Panc1 (cell line): ENCODE measurements at places on chromosomes 2 and 18.
A peak's percentile ranks its signal among the peaks of the same experiment; 100 is the strongest.

- DNase-seq = no peak
Measured at GRCh38 chr18:36464126-36464651, 166.7 kb downstream of the FHOD3 start.

DNA sequence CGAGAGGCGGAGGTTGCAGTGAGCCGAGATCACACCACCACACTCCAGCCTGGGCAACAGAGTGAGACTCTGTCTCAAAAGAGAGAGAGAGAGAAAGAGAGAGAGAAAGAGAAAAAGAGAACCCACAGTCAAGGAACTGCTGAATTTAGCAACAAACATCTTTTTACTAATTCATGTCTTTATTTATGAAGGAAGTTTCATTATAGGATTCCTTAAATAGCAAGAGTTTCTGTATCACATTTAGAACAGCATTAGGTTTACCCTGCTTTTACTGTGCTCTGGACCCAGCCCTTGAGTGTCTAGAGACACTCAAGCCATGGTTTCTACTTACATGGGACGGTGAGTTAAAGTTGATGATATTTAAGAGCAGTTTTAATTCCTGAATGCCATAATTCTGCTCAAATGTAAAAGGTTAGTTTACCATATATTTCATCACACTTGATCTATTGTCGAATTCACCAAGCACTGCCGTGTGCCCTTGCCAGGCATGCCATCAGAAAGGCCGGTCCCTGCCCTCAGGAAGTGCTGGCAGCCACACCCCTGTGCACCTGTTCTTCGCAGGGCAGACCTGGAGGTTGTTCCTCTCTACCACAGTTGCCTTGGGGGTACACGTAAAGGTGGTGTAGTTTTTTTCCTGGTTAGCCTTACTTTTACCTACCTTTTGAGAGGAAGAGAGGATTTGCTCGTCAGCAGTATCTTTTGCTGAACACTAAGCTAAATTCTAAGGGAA, 153.3 kb downstream of the LDLRAD4 start:
- DNase-seq = no peak

- no peak for DNase-seq
Measured at GRCh38 chr2:235627682-235628081, 133.8 kb downstream of the AGAP1 start.

DNA sequence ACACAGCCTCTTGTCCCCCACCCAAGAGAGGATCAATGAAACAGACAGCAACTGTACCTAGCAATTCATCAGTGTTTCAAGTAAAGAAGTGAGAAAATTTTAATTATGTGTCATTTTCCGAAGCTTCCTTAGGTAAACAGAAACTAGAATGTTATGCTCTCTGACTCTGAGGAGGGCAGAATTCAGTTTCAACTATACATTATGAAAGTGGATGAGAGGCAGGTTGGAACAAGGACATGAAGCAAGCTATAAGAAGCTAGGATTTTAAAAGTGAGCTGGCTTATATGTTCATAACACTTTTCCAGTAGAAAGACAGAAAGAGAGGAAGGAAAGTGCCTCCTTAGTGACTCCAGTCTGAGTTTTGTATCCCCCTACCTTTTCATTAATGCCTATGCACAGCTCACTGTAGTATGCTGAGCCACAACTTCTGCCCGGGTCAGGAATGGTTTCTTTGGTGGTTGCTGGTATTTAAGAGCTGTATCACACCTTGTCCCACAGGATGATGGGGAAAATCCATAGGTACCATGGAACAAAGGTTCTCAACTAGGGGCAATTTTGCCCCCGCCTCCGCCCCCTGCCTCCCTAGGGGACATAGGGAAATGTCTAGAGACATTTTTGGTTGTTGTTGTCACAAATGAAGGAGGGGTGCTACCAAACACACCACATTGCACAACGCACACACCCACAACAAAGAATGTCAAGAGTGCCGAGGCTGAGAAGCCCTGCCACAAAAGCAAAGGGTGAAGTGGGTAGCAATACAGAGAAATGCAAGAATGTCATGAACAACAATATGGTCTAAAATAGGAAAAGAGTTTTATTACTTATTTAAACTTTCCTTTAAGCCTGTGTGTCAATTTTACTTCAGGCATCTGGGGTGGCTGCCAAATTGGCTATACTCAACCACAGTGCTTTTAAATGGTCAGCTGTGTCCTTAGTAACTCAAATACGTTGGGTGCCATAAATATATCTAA, 161.0 kb upstream of the ZFP36L2 start:
- no peak for DNase-seq

- no peak for DNase-seq
Measured at GRCh38 chr2:118945881-118946280, 3.9 kb downstream of the MARCO start.

DNA sequence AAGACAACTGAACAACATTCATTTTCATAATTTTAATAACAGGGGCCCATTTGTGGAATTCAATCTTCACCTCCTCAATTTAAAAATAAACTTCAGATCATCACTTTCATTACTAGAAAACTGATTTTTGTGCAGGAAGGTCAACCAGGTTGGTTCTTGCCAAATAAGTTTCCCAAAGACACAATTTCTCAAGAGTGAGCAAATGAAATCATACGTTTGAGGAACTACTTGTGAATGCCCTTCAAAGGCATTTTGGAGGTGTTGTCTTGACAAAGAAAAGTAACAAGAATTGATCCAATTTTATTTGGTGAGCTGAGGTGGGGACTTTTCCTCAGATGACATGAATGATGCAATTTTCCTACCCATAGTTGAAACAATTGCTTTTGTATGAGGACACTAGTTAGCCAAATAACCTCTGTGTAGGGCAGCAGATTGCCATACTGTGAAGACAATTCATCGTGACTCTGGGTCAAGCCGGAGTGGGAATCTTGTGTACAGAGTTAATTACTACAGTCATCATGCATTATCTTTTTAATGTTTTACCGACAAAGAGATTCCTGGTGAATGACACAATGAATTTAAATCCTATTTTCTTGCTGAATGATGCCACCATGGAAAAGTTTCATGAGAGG, 121.8 kb downstream of the TGFA start:
- DNase-seq = no peak

GRCh38 chr2:73091696-73092095, 20.2 kb upstream of the SFXN5 start:
- no peak for DNase-seq

DNA sequence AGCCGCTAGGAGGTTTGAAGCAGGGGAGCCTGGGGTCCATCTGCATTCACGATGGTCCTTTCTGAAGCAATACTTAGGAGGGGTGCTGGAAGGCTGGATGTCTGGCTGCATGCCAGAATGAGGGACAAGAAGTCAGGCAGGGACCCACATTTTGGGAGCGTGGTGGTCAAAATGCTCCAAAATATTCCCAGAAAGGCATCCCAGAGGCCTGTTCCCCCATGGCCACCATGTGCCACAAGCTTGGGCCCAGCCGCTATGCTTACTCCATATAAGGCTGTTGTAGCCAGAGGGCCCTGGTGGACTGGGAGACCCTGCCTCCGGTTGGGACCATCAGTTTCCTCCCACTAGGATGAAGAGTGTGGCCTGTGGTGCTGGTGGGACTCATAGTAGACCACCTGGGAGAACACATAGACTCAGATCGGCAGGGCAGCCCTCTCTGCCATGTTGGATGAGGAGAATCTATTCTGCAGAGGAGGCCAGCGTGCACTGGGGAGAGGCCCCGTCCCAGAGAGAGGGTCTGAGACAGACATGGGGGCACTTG, 3.6 kb upstream of the PROM2 start:
- no peak for DNase-seq

DNA sequence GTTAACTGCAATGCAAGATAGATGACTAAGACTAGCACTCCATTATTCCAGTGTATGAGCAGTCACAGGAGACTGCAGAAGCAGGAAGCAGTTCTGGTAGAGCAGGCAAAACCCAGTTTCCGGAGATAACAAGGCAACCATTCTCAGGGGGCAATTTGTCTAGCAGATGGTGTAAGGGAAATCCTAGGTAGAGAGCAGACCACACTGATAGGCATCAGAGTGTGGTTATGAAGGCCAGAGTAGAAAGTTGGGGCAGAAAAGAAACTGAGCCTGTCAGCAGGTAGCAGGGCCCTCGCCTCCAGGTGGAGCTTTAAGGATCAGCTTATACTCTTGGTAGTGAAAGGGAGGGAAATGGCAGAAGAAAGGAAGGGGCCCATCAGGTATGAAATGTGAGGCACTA, 164.4 kb downstream of the PDE11A start:
- no peak for DNase-seq

GRCh38 chr2:38010995-38011394, 65.0 kb downstream of the CYP1B1 start:
- DNase-seq = no peak

DNA sequence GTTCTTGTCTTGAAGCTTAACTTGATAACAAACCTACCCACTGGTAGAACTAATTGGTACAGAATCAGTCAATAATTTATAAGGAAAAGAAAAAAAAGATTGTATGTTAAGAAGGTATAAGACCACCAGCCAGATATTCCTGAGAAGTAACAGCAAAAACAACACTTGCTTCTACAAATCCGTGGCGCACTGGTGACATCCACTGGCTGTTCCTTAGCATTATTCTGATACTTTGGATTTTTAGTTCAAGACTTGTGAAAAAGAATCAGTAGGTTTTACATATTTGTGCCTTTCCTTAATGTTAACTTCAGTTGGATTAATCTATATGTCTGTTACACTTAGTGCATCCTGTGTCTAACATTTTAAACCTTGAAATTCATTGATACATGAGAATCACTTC, 141.8 kb downstream of the GRB14 start:
- no peak for DNase-seq

DNA sequence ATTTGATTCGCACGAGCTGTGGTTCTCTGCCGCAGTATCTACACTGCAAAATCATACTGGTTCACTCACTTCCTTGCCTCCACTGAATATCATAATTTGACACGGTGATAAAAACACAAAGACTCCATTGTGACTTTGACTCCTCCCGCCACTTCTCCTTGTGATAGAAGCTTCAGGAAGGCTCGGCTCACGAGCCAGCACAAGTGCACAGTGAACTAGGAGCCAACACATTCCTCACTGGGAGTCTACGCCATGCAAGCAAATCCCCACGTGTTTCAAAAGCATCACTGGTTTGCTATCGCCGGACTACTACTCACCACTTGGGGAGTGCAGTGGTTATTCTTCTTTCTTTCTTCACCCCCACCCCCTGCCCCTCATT, 293.3 kb upstream of the PARD3B start:
- no peak for DNase-seq

DNA sequence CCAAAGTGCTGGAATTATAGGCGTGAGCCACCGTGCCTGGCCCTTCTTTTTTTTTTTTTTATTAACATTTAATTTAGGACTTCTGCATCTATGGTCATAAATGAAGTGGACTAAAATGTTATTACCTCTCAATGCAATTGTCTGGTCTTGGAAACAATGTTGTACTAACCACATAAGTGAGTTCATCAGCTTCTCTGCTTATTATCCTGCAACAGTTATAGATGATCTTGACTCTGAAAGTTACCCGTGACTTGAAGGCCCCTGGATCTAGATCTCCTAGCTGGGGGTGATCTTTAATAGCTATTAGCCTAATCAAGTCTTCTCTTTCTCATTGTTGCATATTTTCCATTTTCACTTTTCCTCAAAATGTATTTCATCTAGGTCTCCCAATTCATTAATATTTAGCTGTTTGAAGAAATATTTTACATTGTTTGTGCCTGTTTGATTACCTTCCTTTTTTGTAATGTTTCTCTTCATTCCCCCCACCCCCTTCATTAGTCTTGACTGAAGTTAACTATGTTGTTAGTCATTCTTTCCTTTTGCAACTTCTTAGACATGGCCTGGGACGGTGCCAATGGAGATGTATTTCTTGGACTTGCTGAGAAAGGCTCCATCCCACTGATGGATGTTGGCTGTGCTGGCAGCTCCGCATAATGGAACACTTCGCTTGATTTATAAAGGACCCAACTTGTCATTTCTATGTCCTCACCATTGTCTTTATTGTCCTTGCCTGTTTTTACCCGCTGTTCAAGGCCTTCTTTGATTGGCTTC, 141.6 kb upstream of the RIOK3 start:
- DNase-seq = no peak

DNA sequence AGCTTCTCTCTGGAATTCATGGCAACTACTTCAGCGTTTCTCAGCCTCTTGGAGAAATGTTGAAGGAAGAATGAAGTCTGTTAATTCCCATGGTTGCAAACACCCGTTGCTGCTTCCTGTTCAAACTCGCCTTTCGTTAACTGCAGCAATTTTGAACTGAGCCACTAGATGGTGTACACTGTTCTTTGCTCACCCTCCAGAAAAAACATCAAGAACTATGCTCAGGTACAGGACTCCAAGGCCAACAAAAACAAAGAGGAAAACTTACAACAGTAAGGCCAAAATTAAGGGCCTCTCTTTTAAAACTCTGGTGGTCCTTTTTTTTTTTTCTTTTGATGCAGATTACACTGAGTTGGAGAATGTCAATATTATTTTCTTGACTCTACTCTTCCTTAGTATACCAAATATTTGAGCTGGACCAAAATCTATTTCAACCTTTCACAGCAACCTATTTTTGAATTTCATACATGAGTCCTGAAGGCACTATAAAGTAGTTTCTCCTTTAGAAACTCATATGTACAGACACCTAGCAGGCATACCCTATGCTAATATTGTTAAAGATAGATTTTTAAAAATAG, 58.2 kb downstream of the KLHL14 start:
- DNase-seq = peak; percentile 76

- DNase-seq = no peak
Measured at GRCh38 chr2:24824966-24825882, 32.0 kb downstream of the CENPO start.

DNA sequence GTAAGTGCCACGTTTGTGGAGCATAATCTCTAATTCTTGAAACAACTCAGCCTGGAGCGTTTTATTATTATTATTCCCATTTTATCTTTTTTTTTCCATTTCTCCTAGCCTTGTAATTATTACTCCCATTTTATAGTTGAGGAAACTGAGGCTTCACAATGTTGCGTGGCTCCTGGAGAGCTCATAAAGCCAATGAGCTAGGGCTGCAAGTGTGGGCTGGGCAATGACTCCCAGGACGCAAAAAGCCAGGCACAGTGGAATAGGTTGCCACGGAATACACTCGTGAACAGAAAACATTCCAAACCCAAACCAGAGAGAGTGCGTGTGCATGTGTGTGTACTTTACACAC, 13.5 kb upstream of the KLF11 start:
- no peak for DNase-seq

- no peak for DNase-seq
Measured at GRCh38 chr2:84038866-84039265, 420.2 kb downstream of the SUCLG1 start.

GRCh38 chr2:135925571-135925970, 49.3 kb upstream of the MCM6 start:
- no peak for DNase-seq
